ENCODE measurements at places on chromosomes 2 and 18. TPM values are rescaled to one million over a fixed set of nuclear protein-coding genes. Genes with fewer than 3 reads are reported as not detected.

- peaks cover 3% of the 10 kb centered on the region for H3K4me1 ChIP-seq
- H3K4me3 ChIP-seq: no peak overlapping the region
- no peaks in the 10 kb centered on the region for H3K36me3 ChIP-seq
- DNase-seq: no peak
Measured at GRCh38 chr2:143144813-143145455, 15.7 kb downstream of the ARHGAP15 start.

- peak overlapping the region; percentile 77 for H3K4me3 ChIP-seq
- DNase-seq: peak; percentile 91
- H3K27ac ChIP-seq: peak overlapping the region; percentile 92
- no peaks in the 10 kb centered on the region for H3K36me3 ChIP-seq
- no peaks in the 10 kb centered on the region for H3K27me3 ChIP-seq
- no peaks in the 10 kb centered on the region for H3K4me1 ChIP-seq
Measured at GRCh38 chr18:658001-658946, 821 bp downstream of the TYMS start.

- peak; percentile 90 for DNase-seq
- peak within 1 kb of the TSS; percentile 73 for H3K4me3 ChIP-seq
- peak within 1 kb of the TSS; percentile 91 for H3K27ac ChIP-seq
- H3K36me3 ChIP-seq: no peaks in the 10 kb centered on the region
Measured at GRCh38 chr2:24123195-24123921, at the start of the genes FAM228B and PFN4. TSS of gene FAM228B (plus strand) at chr2:24123469. CDS start at chr2:24124362, 893 bp downstream. TSS of gene PFN4 (minus strand) at chr2:24123334. CDS start at chr2:24122535, 799 bp downstream.

DNA sequence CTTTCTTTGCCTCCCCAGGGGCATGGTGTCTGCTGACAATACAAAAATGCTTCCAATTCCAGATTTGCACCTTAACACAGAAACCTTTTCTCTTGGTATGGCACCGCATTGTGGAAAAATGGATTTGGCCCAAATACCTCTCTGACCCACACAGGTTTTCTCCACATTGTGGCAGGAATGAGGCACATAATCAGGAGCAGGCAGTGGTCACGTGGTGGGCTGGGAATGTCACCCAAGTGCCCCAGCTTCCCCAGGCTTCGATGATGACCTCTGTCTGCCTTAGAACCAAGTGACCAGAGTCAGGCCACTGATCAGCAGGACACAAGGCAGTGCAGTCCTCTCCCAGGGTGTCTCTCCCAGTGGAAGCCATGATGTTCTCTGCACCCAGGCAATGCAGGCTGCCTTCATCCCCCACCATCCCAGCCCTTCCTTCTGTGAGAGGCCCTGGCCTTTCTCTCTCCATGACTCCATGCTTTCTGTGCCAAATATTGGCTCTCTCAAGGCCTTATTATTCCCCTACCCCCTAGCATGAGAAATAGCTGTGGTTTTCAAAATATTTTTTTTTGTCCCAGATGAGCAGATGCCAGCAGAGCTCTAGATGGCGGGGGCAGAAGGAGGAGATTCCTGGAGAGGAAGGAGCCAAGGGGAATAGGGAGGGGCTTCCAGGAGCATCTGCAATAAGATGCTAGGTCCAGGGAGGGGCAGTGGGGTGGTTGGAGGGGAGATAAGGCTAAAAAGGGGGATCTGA lies 198.9 kb downstream of the ACKR3 start:
- no peak overlapping the region for H3K4me3 ChIP-seq
- no peaks in the 10 kb centered on the region for H3K4me1 ChIP-seq
- H3K36me3 ChIP-seq: no peaks in the 10 kb centered on the region
- no peak overlapping the region for H3K27ac ChIP-seq
- DNase-seq: no peak
- no peaks in the 10 kb centered on the region for H3K27me3 ChIP-seq

DNA sequence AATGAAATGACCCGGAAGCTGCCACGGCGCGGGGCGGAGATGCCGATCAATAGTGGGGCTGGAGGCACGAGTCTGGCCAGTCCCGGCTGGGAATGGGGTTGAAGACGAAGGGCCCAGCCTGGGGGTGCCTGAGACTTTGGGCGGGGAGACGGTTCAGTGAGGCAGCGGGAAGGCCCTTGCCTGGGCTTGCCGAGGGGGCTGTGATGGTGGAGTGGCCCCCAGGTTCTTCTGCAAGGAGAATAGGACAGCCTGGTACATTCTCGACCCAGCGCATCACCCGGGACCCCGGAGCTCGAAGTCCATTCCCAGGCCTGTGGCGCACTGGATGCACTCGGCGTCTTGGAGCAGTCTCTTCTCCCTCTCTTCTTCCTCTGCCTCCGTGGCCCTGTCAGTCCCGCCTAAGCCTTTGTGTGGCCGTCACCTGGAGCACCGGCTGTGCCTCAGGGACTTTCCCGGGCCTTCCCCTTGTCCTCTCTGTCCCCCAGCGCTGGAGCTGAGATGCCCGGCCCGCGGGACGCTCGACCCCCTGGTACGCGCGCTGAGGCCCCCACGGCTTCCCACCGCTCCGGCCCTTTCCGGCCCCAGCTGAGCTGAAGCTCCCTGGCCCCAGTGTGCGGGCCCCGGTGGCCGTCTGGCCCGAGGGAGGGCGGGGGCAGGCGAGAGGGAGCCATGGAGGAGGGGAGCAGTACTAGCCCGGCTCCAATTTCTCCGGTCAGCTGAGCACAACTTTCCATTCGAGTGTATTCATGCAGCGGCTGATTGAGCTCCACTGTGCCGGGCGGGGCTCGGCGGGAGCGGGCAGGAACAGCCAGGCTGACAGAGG lies 8.0 kb downstream of the SIX3 start:
- H3K27me3 ChIP-seq: peaks cover 100% of the 10 kb centered on the region
- DNase-seq: no peak
- no peak overlapping the region for H3K4me3 ChIP-seq

GRCh38 chr18:75879196-75879595 lies 451.7 kb upstream of the SMIM21 start:
- H3K36me3 ChIP-seq: no peaks in the 10 kb centered on the region
- H3K4me1 ChIP-seq: no peaks in the 10 kb centered on the region
- no peak overlapping the region for H3K27ac ChIP-seq
- no peaks in the 10 kb centered on the region for H3K27me3 ChIP-seq
- no peak overlapping the region for H3K4me3 ChIP-seq

GRCh38 chr2:1591978-1592907 lies 152.1 kb downstream of the PXDN start:
- H3K27me3 ChIP-seq: no peaks in the 10 kb centered on the region
- peak; percentile 84 for DNase-seq
- H3K4me1 ChIP-seq: no peaks in the 10 kb centered on the region
- no peak overlapping the region for H3K4me3 ChIP-seq

ATP6V1C2 gene
- total RNA-seq: 1.5 TPM

GPR75 gene
- 3.2 TPM for total RNA-seq

RNF152 gene
- 29.7 TPM for total RNA-seq

Measured in transverse colon (tissue), 4 donors.